ENCODE measurements at places on chromosomes 11 and 22. TPM values are rescaled to one million over a fixed set of nuclear protein-coding genes. Genes with fewer than 3 reads are reported as not detected.

The UBQLNL gene
- not detected for total RNA-seq

The TRPC6 gene
- 0.79 TPM for total RNA-seq

The VSIG10L2 gene
- not detected for total RNA-seq

The E2F8 gene
- 6.0 TPM for total RNA-seq

The ANKK1 gene
- total RNA-seq = not detected

The SMC1B gene
- 0.03 TPM for total RNA-seq

The ARHGAP20 gene
- total RNA-seq = not detected

The TIMM10B gene
- total RNA-seq = 35.3 TPM

The FDXACB1 gene
- 2.3 TPM for total RNA-seq

The GTF2H1 gene
- 38.1 TPM for total RNA-seq

The LRRC74B gene
- not detected for total RNA-seq

The TSSK2 gene
- total RNA-seq = not detected

All from A549 treated with GW870086 at 1 μM for 4 hours (cell line).